HCEC 1CT (cell line): ENCODE measurements at places on chromosomes 7 and 10.

DNA sequence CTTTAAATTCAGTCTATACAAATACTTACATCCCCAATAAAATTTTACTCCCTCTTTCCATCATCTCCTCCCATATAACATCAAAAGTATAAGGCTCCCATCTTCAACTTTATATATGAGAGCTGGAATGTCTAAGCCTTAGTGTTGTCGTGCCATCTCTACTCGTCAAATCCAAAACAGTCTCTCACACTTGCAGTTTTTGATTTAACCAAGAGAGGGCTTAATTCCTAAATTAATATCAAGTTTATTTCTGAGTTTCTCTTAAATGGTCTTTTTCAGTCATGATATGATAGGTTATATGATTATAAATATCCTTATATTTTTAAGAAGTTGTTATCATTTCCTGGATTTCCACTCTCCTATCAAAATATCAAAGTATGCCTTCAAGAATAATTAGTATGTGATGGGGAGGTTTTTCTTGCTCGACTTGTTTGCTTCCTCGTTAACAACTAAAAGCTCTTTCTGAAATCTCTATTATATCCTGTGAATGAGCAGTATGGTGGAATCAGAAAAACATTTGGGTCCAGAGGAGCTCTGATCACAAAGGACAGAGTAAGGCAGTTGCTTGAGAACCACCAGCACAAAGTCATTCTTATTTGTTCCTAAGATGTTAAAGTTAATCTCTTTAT, 12.5 kb upstream of the LIPK start:
- DNase-seq, result peak; percentile 15

- DNase-seq, result no peak
These were observed 159.2 kb downstream of the CHN2 start for GRCh38 chr7:29353810-29354209.

DNA sequence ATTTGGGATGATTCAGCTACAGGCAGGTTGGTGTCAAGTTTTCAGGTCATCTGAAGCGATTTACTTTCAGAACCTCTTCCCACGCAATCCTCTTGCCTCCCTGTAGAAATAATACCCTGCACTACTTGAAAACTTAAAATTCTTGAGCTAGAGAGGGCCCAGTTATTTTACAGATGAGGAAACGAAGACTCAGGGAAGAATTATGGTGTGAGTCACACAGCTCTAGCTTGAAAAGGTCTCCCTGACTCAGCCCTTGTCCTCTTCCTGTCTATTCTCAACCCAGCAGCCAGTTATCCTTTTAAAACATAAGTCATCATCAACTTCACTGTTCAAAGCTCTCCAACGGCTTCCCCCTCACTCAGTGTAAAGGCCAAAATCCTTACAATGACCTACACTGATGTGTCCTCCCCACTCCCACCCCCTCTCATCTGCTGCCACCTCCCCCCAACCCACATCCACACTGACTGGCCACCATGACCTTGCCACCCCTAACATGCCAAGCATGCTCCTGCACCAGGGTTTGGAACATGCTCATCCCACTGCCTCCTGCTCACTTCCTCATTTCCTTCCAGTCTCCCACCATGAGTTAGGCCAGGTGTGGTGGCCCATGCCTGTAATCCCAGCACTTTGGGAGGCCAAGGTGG, 3.4 kb downstream of the DNMBP start:
- DNase-seq, result peak; percentile 99

- DNase-seq, result no peak
These were observed 228.7 kb downstream of the SKIDA1 start for GRCh38 chr10:21296575-21297355.

DNA sequence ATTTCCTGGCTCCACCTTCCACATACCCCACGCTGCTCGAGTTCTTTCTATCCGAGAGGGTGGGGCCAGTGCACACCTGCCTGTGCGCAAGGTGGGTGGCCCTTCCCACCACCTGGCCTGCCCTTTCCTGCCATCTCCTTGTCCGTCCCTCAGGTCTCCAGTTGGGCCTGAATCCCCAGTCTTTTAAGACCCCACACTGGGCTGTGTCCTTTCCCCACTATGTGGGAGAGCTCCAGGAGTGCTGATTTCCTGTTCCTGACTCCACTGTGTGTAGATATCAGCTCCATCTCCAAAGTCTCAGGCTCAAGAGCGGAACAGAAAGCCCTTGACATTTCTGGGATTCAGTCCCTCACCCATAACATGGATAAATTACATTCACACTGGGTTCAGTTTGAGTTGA, 20.1 kb downstream of the LHPP start:
- no peak for DNase-seq

GRCh38 chr7:39686261-39686924, 63.0 kb downstream of the RALA start:
- DNase-seq, result peak; percentile 44

DNA sequence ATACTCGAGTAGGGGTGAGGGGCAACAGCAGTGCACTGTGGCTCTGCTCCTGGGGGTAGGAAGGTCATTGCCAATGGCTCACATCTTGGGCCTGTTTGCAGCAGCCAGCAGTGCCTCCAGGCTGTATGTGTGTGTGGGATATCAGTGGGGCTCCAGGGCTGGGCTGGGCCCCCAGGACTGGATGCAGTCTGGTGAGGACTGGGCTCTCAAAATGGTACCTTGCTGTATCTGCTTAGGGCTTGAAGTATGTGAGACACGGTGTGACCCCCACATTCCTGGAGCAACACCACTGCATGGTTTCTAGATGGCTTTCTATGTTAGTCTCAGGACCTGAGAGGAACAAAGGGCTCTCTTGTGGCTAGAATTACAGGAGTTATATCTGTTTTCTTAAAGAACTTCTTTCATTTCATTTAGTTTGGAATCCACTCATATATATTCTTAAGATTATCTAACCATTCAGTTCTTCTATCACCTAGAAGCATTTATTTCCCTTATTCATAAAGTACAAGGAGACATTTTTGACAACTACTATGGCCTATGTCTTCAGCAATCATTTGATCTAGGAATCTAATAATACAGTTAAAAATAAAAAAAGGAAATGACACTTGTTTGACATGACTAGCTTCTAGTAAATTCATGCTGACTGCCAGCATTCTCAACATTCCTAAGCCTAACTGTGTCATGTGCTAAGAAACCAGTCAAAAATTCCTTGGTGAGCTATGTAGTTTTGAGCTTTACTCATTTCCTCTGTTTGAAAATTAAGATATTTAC, 443.2 kb upstream of the SEMA3A start:
- DNase-seq, result peak; percentile 95

DNA sequence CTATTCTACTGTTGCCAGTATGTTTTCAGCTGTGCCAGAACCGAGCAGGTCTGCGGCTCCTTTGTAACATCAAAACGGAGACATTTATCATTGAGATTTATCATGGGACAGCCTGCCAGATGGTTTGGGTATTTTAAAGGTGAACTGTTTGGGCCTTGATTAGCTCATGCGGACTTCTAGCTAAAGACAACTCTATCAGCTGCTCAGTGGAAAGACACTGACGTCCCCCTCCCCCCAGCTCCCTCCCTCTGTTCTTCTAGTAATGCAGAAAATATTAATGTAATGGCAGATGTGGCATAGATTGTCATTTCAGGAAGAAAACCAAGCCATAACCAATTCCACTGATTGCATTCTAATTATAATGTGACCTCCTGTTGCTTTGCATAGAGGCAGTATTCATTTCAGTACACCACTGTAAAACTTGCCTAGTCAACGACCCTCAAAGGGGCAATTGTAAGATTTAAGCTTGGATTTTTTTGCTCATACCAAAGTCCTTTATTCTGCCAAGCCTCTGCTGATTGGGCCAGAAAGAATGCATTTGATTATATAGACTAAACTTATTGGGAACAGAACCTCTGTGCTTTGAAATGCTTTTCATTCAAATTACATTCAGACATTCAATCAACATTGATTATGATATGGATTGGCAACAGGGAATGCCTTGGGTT, 966.8 kb downstream of the LRMDA start:
- DNase-seq, result no peak

- DNase-seq, result no peak
These were observed 293.3 kb upstream of the SHH start for GRCh38 chr7:156105337-156106106.

DNA sequence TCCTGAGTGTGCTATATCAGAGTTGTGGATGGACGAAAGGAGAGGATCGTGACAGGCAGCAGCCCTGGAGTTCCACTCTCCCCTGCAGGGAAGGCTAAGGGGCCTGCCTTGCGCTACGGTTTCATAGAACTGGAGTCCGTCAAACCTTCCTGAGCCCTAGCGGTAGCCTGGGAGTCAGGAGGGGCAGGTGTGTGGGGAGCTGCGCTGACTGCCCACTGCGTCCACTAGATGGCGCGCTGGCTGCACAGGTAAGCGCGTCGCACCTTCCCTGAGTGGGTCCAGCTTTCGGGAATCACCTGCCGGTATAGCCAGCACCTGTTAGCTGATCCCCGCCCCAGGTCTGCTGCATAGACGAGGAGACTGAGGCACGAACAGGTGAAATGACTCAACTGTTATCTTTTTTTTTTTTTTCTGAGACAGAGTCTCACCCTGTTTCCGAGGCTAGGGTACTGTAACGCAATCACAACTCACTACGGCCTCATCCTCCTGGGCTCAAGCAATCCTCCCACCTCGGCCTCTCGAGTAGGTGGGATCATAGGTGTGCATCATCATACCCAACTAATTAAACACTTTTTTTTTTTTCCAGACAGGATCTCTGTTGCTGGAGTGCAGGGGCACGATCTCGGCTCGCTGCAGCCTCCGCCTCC, 20.2 kb upstream of the BAIAP2L1 start:
- no peak for DNase-seq

DNA sequence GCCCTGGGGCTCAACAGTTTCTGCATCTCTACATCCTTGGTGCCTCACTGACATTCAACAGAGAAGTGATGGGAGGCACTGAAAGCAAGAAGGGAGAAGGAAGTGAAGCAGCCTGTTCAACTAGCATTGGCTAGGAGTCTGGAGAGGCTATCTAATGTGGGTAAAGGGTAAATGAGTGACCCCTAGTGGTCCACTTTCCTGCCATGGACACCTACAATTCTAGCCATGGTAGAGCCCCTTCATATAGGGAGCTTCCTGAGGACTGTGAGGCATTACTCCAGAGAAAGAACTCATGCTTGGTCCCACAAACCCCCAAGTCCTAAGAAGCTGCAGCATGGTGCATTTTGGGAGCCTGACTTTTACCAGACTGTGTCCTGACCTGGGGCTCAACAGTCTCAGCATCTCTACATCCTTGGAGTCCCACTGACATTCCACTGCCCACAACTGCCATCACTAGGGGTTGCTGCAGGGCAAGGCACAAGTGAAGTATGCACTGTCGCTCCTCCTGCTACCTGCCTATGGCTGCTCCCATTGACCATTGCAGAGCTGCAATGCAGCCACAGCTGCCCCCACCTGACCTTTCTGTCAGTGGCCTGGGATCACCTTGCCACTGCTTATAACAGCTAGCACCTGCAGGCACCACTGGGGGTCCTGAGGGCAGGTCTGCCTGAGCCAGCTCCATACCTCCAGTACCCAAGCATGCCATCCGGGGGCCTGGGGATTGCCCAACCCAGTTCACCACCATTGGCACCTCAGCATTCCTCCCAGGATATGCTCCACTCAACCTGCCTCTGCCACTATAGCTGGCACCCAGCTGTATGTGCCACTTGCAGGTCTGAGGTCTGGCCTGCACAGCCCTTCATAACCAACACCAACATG, 44.1 kb upstream of the CDK6 start:
- DNase-seq, result peak; percentile 16

DNA sequence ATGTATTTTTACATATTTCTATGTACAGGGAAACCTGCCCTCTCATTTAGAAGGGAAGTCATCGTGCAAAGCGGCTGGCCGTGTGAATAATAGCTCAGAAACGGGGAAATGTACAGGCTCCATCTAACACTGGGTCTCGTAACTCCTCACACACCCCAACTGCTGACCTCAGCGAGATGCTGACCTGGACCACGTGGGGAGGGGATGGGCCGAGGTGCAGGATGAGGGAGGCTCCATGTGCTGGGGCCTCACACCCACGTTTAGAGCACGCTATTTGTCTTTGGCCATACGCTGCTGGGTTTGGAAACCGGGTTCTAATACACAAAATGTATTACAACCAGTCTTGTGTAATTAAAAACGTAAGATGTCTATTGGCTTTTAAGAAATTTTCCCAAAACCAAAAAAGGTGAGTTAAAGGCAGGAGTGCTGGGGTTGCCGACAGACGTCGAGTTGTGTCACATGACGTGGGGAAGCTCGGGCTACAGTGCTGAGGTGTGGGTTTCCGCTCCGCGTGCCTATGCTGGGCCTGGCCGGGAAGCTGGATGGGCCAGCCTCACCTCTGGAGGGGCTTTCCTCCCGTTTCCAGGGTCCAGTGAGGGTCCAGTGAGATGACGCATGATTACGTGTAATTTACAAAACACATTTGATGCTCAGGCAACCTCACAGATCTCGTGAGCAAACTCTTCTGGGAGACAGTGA, 215.6 kb downstream of the DNAJB6 start:
- no peak for DNase-seq

GRCh38 chr7:12759151-12759550, 71.7 kb downstream of the ARL4A start:
- DNase-seq, result no peak

GRCh38 chr7:127396184-127396583, 3.7 kb upstream of the ZNF800 start:
- DNase-seq, result no peak

GRCh38 chr7:139341776-139342226, 664 bp downstream of the FMC1 start:
- DNase-seq, result no peak

DNA sequence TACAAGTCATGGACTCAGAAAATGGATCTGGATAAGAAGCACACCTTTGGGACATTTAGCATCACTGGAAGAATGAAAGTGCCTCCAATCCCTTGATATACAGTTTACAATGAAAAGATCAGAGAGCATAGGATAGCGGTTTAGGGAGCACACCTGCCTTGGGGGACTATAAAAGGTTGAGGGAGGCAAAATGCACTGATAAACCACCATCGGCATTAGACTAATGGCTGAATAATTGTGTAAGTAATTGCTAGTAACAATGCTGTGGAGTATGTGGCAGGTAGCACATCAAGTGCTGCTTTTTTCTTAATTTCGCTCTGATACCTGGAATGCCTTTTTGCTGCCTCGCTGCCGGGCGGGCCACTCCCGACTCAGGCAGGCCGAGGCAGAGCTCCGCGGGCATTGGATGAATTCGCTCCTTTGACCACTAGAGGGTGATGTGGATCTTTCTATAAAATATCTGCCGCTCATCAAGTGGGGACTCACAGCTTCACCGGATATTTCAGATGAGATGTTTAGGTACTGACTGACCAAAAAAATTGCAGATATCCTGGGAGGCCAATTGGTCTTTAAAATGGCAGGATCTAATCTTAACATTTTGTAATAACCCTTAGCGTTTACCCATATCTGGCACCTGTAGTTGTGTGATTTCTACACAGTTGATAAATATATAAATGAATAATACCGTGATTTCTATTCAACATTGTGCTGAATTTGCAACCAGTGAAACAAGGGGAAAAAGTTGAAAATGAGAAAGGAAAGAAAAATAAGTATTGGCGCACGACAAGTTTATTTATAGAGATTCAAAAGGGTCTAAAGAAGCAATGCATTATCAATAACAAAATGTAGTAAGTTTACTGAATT, 116.8 kb upstream of the PRSS1 start:
- DNase-seq, result peak; percentile 56

- DNase-seq, result no peak
These were observed 12.6 kb downstream of the CPA4 start for GRCh38 chr7:130305433-130306042.
